Neural crest cell (in vitro differentiated cells): ENCODE measurements at places on chromosomes 7 and 10.

DNA sequence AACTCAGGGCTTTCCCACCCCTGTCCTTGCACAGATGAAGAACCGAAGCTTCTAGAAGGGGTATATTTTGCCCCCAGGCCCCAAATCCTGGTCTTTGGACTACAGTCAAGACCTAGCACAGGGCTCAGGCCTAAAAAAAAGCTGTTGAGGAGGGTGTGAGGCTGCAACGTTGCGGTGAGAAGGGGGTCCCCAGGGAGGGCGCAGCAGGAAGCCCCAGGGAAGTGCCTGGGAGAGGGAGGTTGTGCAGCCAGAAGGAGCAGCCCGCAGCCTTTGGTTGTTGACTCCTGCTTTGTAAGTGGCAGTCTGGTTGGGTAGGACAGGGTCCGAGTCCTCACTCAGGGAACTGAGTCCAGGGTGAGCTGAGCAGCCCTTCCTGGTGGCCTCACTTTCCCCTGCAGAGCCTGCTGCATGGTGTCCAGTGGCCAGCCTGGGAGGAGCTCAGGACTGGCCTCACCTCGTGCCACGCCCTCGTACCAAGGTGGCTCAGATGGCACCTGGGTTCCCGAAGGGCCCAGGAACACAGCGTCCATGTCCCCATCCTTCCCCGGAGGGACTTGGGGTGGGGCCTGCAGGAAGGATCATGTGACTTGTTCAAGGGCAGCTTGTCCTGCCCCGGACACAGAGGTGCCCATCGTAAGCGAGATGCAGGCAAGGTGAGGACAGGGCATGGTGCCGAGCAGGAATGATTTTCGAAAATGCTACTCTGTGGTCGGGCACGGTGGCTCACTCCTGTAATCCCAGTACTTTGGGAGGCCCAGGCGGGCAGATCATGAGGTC, 166.4 kb upstream of the TNRC18 start:
- DNase-seq, result no peak

- DNase-seq, result no peak
These were observed 42.5 kb downstream of the NUP205 start for GRCh38 chr7:135600226-135600625.

DNA sequence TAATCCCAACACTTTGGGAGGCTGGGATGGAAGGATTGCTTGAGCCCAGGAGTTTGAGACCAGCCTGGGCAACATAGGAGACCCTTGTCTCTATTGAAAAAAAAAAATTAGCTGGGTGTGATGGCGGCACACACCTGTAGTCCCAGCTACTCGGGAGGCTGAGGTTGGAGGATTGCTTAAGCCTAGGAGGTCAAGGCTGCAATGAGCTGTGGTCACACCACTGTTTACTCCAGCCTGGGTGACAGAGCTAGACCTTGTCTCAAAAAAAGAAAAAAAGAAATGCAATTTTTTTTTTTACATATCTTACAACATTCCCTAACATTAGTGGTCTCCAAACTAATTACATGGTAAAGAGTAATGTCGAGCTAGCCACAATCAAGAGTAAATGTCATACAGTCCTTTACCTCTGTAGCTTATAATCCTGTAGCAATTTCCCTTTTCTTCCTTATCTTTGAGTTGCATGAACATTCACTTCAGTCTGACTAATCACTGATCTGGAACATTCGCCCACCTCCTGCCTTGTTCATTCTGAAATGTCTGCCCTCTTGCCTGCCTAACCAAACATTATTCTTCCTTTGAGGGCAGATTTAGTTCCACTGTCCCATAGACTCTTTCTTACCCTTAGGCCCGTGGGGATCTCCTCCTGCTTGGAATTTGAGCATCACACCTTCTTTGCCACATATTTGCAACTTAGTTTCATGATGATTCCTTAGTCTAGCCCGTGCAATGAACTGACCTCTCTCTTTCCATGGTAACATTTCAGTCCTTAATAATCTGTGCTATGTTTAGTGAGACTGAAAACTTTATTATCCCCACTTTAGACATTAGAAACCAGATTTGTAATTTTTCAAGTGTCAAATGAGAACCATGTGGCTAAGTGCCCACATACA, 4.8 kb upstream of the VCL start:
- DNase-seq, result no peak

GRCh38 chr10:19922236-19922963, 106.2 kb downstream of the PLXDC2 start:
- no peak for DNase-seq

- no peak for DNase-seq
These were observed 20.5 kb upstream of the RASGEF1A start for GRCh38 chr10:43287056-43288007.

DNA sequence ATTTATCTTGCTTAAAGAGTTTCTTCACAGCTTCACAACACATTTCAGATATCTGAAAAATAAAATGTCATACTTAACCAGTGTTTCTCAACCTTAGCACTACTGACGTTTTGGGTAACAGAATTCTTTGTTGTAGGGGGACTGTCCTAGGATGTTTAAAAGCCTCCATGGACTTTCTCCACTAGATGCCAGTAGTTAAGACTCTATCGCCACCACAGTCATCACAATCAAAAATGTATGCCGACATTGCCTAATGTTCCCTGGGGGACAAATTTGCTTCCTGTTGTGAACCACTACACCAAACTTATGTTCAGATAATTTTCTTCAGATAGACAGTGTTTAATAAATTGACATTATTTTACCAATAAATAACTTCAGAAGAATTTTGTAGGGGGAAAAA, 13.4 kb downstream of the NOC3L start:
- DNase-seq, result no peak

DNA sequence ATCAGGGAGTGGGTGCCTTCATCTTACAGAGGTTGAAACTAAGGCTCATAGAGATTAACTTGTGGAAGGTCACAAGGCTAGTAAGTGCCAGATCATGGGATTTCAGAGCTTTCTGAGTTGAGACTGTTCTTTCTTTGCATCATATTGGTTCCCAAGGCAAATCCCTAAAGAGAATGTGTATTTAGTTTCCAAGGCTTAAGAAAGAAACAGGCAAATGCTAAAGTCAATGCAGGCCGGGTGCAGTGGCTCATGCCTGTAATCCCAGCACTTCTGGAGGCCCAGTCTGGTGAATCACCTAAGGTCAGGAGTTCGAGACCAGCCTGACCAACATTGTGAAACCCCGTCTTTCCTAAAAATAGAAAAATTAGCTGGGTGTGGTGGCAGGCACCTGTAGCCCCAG, 19.8 kb downstream of the CDK1 start:
- no peak for DNase-seq

DNA sequence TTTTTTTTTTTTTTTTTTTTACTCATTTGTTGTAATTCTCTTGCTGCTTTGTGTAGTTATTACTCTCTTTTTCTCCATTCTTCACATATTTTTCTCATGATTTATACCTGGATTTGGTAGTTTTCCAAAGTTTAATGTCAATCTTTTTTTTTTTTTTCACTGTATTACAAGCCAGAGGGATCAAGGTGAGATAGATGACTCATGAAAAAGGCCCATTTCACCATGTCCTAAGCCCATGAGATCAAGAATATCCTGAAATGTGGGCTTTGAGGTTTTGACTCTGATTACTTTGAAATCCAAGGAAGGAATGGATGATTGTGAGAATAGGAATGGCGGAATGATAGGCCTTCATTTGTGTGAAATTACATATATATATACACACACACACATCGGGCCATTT, 31.1 kb downstream of the TAX1BP1 start:
- no peak for DNase-seq
